ENCODE measurements at places on chromosomes 1 and 21.

DNA sequence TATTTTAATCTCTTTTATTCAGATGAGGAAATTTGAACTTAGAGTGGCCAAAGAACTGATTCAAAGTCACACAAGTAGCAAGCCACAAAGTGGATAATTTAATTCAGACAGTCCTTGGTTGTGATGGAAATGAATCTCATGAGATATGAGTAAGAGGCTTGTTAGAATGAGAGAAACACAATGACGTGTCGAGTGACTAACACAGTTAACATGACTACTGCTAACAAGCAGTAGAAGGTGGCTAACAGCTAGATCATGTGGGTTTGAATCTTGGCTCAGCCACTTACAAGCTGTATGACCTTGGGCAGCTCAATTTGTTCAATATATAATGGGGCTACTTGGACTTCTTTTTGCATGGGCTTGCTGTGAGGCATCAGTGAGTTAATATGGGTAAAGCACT is 104.5 kb upstream of the LMO4 start:
- no peak for DNase-seq

DNA sequence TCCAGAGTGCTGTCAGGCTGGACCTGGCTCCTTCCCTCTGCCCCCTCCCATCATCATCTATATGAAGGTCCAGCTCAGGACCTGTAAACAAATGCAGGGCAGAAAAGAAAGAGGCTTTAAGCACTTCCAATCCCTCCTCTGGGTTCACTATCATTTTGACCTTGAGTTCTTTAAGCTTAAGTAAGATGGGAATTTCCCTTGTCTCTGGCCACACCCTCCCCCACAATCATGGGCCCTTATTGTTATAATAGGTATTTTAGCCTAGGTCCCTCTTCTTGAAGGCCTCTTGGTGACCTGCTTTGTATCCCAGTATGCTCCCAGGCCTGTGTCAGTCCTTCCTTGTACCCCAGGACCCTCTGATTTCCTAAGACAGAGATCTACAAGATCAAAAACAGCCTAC is 45.1 kb upstream of the EPS15 start:
- peak; percentile 56 for DNase-seq

DNA sequence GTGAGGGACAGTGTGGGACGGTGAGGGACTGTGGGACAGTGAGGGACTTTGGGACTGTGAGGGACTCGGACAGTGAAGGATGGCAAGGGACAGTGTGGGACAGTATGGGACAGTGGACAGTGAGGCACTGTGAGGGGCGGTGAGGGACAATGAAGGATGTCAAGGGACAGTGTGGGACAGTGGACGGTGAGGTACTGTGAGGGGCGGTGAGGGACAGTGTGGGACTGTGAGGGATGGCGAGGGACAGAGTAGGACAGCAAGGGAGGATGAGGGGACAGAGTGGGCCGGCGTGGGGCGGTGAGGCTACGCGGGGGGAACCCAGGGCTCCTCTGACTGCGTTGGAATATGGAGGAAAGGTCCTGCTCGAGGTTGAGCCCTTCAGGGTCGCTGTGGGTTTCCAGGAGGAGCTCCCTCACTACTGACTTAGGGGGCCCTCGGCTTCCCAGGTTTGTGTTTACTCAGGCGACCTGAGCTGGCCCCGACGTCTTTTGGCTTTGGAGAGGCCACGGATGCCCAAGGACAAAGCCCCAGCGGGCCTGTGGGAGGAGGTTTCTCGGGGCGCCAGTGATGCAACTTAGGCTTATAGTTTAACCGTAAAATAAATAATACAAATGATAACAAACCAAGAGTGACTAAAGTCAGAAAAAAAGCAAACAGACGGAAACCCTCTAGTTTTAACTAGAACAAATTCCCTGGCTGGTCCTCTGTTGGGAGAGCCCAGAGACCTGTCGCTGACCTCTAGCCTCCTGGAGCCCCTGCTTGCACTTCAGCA is 1.1 kb upstream of the ERRFI1 start:
- DNase-seq: peak; percentile 50

GRCh38 chr1:36199934-36200741 is 24.1 kb upstream of the THRAP3 start:
- peak; percentile 25 for DNase-seq

DNA sequence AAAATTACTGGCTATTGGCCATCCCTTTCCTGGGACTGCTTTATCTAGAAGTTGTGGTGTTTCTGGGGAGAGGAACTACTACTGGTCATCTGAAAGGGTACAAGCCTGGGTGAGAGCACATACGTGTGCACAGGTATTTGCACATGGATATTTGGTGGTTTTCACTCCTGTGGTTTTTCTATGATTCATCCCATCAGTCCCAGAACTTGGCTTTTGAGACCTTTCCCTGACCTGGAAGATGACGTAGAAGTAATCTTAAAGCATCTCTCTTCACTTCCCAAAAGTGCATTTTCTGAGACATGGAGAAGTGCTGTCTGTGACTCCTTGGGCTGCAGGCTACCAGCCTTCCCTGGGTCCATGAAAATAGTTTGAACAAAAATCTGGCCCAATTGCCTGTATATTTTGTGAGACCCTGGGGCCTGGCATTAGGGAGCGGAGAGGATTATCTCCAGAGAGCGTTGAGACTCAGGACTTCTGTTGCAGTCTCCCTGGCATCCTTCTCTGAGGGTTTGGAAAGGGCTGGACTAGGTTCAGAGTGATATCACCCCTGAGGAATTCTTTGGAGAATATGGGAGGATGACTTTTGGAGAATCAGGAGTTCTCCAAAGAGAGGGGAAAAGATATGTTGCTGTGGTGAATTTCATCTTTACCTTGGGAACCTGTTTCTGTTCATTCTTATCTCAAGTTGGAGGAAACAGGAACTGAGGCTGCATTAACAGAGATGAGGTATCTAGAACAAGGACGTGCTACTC is 130.8 kb downstream of the NOS1AP start:
- no peak for DNase-seq

DNA sequence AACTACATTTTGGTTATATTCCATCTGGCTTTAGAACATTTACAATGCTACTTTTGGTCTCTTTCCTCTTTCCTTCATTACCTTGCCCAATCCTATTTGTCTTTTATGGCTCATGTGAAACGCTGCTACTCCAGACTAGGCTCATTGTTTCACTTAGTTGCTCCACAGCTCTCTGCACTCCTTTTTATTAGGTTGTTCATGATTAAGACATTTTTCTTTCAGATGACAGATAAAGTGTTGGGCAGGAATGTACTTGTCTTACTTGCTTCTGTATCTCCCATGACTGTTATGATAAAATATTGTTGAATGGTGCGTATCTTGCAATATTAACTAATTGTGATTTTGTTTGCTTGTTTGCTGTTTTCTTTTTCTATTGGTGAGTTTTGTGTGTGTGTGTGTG is 1532.3 kb downstream of the KCNT2 start:
- DNase-seq: no peak

DNA sequence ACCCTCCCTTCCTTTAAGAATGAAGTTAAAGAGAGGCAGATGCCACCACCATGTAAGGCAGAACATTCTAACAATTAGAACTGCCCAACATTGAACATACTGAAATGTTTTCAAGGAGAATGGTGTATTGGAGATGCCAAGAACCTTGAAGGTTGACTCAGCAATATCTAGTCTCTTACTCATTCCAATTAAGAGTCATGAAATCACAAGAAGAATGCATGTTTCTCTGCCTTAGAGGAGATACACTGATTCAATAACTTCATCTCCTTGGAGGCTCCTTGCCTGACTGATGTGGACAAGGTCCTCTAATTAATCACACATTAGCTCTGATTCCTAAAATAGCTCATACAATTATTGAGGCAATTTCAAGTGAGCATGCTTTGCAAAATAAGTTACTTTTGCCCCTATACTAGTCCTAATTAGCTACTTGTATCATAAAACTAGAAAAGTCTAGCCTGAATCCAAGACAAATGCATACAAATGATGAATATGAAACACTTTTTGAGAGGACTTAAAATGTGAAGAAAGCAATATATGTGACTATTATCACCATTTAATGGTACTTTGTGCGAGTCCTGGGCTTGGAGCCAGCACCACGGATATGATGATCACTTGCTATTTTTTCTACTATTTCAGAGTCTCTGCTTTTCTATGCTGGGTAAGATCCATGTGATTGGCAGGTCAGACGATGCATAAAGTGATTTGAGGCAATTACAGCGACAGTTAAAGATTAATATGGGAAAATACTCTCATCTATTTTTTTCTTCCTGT is 114.5 kb downstream of the DSCAM start:
- no peak for DNase-seq

- DNase-seq: no peak
Measured at GRCh38 chr21:23890652-23891051, 1716.6 kb downstream of the MRPL39 start.

Data from testis (tissue), 5 donors.